ENCODE measurements at places on chromosomes 4 and X. TPM values are rescaled to one million over a fixed set of nuclear protein-coding genes. Genes with fewer than 3 reads are reported as not detected.
A peak's percentile ranks its signal among the peaks of the same experiment; 100 is the strongest.

CFI gene
- polyA plus RNA-seq = 2.6 TPM

ATOH1 gene
- polyA plus RNA-seq = not detected

GALNTL6 gene
- polyA plus RNA-seq = 0.13 TPM

TRPC5OS gene
- polyA plus RNA-seq = not detected

GPC3 gene
- polyA plus RNA-seq = not detected

CT45A5 gene
- polyA plus RNA-seq = not detected

ITIH6 gene
- polyA plus RNA-seq = not detected

DNA sequence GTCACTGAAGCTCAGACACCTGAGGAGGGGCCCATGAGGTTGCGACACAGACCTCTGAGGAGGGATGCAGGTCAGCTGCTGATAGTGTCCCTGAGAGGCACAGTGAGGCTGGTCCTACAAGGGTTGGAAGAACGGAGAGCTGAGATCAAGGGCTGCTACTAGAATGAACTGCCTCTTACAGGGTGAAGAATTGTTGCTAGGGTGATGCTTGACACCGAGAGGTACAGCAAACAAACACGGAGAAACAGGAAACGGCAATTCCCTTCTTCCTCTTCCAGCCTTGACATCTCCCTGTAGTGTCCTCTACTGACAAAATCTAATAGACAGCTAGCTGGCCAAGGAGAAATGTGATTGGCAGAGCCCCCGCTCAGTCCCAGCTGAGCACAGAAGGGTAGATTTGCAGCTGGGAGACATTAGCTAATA is 11.8 kb upstream of the HPGDS start:
- DNase-seq = no peak

- no peak for DNase-seq
These were observed 20.4 kb downstream of the ZNF157 start for GRCh38 chrX:47390780-47391179.

DNA sequence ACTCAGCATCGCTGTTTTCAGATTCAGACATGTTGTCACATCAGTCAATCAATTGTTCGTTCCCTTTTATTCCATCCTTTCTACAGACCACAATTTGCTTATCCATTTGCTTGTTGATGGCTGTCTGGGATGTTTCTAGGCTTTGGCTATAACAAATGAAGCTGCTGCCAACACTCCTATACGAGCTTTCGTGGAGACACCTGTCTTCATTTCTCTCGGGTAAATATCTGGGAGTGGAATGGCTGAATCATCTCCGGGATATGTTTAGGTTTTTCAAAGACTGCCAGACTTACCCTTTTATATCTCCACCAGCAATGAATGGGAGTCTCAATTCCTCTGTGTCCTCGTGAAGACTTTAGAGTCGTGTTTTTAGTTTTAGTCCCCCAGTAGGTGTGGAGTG is 118.9 kb downstream of the SORCS2 start:
- DNase-seq = no peak

GRCh38 chrX:26192204-26192603 is at the start of gene MAGEB6:
Gene MAGEB6, plus strand, starts transcription at chrX:26192440. Its CDS starts 1,407 bp downstream, at chrX:26193847.
- DNase-seq = no peak

DNA sequence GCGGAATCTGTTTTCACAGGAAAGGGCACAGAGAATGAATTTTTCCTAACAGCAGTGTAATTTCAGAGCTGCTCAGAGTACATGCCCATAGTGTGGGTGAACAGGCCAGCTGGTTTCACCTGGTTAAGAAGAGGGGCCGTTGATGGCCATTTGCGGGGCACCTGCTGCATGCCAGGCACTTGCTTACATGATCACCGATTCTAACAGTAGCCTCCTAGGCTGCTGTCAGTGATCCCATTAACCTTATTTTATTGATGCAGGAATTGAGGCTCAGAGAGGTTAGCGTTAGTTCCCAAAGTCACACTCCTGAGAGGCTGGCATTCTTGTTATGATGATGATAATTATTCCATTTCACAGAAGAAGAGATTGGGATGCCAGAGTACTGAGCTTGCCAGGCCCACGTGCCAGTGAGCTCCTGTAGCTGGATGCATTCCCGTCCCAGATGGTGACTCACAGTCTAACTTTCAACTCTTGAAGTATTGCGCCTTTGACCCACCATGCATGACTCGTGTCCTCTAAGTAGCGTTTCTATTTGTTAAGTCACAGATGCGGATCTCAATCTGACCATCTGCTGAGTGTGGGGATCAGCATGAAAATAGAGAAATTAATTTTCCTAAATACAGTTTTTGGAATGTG is 76.5 kb downstream of the PSAPL1 start:
- DNase-seq = peak; percentile 73

DNA sequence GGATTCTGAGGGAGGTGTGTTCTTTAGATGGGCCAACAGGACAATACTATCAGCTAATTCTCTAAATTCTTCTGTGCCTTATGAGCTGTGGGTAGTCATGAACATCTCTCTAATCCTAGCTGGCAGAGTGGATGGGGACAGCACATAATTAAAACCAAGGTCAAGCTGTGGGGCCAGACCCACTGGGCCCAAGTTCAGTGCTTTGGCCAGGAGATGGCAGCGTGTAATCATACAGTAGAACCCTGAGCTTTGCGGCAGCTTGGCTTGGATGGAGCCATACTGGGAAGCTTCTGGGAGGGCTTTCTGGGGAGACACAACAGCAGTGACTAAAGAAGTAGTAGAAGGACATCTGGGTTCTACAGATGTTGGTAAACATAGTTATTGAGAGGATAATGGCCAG is 140.3 kb upstream of the CXCL13 start:
- DNase-seq = no peak

DNA sequence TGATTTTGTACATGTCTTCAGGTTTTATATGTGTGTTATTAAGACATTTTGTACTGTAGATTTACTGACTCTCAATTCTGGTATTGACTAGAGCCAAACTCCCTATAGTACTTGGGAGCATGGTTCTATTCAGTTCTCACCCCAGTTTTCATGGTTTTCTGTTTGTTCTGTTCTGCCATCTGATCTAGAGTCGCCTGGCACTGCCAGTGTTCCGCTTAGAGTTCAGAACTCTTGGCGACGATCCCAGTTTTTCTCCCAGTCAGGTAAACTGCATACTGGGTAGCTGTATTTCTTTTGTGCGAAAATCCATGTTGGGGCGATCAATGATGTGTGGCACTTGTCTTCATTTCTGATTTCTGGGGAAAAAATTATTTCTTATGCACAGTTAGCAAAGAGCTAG is 78.0 kb downstream of the PHOX2B start:
- no peak for DNase-seq

GRCh38 chr4:140038031-140038533 is 115.9 kb downstream of the MAML3 start:
- no peak for DNase-seq

- no peak for DNase-seq
These were observed 331.0 kb upstream of the PITX2 start for GRCh38 chr4:110953898-110954297.

- no peak for DNase-seq
These were observed 20.7 kb downstream of the SPANXC start for GRCh38 chrX:141221611-141222010.

DNA sequence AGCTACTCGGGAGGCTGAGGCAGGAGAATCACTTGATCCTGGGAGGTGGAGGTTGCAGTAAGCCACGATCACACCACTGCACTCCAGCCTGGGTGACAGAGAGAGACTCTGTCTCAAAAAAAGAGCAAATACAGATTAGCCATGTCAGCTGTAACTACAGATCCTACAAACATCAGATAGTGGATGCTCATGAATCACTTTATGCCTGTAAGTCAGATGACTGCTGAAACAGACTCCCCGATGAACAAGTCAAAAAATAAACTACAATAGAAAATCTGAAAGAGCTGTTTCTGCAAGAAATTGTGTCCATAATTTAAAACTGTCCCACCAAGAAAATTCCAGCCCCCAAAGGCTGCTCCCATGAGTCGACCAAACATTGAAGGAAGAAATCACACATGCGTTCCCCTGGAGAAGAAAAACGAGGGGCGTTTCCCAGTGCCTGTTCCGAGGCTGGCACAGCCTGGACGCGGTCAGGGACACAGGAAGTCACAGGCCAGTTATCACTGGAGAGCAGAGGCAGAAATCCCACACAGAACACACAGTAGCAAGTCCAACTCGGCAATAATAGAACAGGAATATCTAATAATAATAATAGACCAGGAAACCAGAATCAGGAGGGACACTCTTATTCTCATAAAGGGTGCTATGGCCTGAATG is 30.0 kb upstream of the GTPBP6 start:
- no peak for DNase-seq

DNA sequence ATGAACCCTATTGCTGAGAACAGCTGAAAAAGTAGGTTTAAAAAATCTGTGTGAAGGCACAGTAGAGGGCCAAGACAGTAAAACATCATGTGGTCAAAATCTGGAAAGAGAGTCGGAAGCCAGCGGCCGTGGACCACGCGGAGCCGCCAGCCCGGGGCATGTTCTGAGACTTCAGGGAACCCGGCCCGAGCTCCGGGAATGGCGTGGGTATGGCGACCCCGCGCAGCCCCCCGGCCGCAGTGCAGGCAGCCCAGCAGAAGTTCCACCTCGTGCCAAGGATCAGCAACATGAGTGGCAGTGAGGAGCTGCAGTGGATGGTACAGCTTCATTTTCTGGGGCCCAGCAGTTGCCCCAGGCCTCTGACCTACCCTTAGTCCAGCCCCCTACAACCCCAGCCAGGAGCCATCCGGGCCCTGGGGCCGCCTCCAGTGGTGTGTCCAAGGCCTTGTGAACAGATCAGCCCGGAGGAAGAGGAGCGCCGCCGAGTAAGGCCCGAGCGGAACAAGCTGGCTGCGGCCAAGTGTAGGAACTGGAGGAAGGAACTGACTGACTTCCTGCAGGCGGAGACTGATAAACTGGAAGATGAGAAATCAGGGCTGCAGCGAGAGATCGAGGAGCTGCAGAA is 94.2 kb downstream of the LARP1B start:
- no peak for DNase-seq

DNA sequence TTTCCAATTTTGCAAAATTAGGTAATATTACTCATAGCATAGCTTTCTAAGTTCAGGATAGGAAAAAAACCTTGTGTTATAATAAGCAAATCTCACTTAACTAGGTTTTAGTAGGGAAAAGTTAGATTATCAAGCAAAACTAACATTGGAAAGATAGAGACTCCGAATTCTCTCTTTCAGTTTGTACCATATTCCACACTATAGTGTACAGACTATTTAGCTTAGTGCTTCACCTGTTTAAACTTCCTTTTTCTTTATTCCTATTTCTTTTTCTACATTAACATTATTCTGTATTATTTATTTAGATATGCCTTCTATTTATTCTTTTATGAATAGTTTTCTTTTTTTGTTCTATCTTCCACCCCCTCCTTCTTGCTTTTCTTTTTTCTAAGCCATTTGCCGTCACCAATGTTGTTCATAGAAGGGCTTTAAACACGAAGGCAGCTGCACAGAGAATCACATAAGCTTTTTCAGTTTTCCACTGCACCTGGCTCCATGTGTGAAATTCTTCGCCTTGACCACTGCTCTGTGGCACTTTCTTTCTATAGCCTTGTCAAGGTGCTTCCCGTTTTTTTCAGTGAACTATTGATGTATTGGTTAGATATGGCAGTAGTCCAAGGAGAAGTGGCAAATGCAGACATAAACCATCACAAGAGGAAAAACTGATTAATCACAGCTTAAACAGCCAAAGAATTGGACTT is 8.5 kb downstream of the PCDH10 start:
- no peak for DNase-seq

DNA sequence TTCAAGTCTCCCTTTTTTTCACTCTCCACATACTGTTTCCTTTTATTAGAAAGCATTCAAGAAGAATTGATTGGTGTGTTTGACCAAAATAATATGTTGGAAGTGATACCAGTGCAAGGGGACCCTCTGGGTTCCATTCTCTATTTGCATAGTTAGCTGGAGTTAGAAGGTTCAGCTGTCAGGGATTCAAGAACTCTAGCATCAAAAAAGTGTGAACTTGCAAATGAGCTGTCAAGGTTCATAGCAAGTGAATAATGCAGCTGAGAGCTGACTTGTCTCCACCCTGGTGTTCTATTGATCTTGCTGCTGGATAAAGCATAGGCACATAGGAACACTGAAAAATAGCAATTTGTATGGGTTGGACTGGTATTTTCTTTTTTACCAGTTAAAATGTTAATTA is 73.2 kb downstream of the SORBS2 start:
- no peak for DNase-seq

DNA sequence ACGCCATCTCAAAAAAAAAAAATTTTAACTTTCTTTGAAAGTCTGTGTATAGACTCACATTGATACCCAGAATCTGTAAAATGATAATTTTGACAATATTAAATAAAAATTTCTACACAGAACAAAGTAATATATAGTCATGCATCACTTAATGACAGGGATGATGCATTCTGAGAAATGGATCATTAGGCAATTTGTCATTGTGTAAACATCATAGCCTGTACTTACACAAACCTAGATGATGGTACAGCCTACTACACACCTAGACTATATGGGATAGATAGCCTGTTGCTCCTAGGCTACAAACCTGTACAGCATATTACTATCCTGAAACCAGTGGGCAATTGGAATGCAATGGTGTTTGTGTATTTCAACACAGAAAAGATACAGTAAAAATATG is 107.7 kb downstream of the BLTP1 start:
- DNase-seq = no peak

DNA sequence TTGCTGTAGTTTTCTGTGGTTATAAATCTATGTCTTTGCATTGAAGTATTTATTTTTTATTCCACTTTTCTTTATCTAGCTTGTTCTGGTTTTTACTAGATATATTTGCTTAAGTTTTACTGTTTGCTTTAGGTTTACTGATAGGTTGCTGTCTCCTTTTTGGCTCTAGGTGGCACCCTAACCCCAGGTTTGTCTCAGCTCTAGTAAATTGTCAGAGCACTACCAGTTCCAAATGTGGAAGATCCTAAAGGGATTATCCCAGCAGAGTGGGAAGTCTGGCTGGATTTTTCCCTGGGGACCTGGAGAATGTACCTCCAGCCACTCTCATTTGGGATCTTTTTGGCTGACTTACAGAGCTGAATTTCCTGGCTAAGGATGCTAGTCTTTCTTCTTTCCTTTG is 106.1 kb downstream of the PBDC1 start:
- peak; percentile 6 for DNase-seq

DNA sequence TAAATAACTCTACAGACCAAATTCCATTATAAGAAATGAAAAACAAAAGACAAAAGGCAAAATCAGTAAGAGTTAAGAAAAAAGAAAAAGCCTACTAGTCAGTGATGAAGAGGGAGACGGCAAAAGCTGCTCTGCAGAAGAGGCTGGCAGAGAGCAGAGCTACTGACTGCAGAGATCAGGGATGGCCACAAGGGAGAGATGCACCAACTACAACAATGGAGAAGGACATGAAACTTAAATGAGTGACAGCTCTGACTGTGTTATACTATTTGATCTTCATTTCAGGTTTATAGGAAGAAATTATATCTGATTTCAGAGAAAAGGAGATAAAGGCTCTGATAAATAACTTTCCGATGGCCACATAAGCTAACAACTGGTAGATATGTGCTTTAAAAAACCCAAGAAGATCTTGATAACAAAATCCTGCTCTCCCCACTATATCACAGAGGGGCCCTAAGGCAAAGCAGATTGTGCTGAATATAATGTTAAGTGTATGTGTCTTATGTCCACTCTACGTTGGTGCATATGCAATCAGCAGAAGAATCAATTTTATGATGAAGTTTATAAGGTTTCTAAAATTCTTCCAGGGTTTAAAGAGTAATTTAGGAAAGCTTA is 58.4 kb upstream of the COX18 start:
- DNase-seq = peak; percentile 29

GRCh38 chrX:119502727-119503483 is 34.7 kb downstream of the SLC25A5 start:
- peak; percentile 96 for DNase-seq

- no peak for DNase-seq
These were observed 1066.0 kb upstream of the ADGRL3 start for GRCh38 chr4:60134099-60134498.

GRCh38 chr4:11404431-11404830 is 24.3 kb downstream of the HS3ST1 start:
- DNase-seq = no peak

- DNase-seq = no peak
These were observed 185.5 kb upstream of the PSAPL1 start for GRCh38 chr4:7620086-7620813.
